ENCODE measurements at places on chromosomes 1 and 21.
A peak's percentile ranks its signal among the peaks of the same experiment; 100 is the strongest.

DNA sequence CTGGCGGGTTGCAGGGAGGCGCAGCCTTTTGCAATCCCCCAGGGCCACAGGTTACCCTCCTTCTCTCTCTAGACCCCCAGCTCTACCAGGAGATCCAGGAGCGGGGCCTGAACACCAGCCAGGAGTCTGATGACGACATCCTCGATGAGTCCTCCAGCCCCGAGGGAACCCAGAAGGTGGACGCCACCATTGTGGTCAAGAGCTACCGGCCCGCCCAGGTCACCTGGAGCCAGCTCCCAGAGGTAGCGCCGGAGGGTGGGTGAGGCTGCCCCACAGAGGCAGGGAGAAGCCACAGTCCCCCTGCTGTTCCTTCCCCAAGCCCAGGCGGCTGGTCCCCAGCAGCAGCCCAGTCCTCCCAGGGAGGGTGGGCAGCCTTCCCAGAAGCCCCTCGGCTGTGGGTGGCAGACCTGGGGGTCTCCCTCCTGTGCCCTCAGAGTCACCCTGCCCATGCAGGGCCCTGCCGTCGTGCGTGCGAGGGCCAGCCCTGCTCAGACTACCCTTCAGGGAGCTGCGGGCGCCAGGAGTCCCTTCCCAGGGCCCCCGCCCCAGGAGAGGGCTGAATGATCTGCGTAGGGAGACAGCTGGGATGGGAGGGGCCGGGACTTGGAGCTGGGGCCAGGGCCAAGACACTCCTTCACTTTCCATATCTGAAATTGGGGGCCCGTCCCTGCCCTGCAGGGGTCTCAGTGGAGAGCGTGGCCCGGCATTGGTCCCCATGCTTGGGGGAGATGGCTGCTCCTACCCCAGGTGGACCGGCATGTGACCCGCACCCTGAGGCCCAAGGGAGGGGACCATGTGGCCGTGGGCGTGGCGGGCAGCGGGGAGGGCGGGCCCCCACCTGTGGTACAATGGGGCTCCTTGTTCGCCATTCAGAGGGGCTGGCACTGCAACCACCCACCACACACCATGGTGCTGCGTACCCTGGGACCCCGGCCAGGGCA, 12.9 kb downstream of the ARHGEF16 start:
- DNase-seq = no peak

DNA sequence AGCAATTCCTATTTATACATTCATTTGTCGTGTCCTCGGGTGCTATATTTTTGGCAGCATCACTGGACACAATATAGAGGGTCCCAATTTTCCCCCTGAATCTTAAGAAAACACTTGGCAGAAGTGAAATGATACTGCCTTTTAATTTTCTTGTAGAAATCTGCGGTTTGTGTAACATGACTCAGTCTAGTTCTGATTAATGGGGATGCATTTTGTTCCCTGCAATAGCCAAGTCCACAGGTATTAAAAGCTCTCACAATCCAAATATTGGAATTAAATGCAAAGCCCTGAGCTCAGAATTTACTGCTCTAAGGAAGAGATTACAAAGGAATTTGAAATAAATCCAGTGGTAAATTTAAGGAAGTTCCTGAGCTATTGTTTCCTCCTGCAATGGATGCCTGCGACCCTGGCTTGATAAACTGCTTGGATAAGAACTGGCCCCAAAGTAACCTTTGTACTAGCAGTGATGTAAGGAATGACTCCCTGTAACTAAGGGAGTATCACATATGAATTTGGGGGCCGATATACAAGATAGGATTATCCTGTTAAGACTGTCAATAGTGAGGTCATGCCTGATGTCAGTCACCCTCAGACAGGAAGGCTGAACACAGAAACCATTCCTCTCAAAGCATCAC, 349.7 kb upstream of the C1orf87 start:
- DNase-seq = no peak

DNA sequence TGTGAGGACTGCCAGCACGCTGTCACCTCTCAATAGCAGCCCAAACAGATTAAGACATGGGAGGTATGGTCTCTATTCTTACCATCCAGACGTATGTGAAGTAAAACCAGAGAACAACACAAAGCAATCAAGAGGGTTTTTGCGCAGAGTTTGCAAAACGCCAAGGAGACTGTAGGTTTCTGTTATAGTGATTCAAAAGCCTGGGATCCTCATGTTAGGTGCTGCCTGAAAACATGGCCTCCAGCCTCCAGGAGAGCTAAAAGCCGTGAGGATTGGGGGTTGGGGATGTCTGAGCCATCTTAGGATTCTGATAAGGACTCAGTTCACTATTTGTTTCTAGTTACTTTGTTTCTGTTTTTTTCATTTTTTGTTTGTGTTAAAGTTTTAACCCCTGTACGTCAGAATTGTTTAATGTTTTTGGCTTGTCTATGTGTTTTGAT, 4.2 kb upstream of the CCT8 start:
- DNase-seq = peak; percentile 22

- no peak for DNase-seq
These were observed 50.3 kb downstream of the CHD1L start for GRCh38 chr1:147292631-147293251.

- no peak for DNase-seq
These were observed 20.5 kb downstream of the PRKACB start for GRCh38 chr1:84164567-84165021.

DNA sequence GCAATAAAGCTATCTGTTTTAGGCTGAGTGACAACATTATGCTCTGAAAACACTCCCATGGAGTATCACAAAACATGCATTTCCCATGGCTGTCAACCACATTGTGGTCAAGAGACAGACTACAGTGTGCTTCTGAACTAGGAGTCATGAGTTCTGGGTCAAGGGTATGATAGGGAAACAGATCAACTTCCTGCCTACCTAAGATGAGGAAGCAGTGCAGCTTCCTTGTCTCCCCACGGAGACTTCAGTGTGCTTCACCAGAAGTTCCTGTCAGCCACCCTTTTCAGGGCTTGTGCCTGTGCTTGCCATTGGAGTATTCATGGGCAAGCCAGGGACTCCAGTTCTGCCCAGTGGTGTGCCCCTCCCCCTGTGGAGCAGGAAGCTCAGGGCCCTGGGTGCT, 19.9 kb downstream of the LCE3E start:
- DNase-seq = no peak

DNA sequence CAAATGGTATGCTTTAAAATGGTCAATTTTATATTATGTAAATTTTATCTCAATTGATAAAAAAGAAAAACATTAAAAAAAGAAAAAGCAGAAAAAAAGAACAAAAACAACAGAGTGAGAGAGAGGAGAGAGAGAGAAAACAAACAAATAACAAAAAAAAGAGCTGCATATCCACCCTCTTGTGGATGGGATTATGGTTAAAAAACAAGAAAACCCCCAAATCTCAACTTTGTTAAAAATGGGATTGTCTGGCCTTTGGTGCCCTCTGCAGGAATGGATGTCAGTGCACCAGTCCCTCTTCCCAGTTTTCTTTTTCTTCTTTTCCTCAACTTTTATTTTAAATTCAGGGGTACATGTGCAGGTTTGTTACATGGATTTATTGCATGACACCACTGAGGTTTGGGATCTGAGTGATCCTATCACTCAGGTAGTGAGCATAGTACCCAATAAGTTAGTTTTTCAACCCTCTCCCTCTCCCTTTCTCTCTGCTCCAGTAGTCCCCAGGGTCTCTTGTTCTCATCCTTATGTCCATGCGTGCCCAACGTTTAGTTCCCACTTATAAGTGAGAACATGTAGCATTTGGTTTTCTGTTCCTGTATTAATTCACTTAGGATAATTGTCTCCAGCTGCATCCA, 28.1 kb downstream of the RNF187 start:
- DNase-seq = peak; percentile 48

DNA sequence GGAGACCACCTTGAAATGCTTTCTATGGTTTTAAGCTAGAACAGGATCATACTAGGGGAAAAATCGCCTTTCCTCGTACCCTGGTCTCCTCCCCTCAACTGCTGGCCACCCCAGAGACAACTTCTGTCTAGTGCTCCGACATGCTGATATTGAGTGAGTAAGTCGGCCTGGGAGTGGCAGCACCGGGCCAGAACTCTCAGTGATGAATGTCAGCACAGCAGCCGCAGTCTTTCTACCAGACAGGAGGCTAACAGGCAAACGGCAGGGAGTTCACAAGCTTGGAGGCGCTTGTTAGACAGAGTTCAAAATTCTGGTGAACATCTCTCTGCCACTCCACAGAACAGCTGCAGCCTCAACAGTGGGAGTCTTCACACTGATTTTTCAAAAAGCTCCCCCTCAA, 716.9 kb downstream of the ADGRL2 start:
- no peak for DNase-seq

DNA sequence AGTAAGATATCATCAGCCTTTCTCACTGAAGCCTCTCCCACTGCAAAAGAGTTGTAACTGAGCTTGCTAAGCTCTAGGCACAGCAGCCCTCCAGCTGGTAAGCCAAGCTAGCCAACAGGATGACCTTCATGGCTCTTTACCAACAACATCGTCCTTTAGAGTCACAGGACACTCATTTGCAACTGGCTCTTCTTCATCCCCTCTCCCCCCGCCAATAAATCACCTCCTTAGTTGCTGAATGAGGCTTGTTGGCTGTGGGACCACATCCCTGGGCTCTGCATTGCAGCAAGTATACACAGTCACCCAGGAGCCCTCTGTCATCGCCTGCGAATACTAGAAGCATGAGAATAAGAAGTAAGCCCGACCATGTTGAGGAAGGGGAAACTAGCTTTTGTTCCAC, 16.0 kb upstream of the ZNF697 start:
- no peak for DNase-seq

GRCh38 chr21:23524685-23525084, 2082.6 kb downstream of the MRPL39 start:
- no peak for DNase-seq
